ENCODE measurements at places on chromosomes 5 and 9.

DNA sequence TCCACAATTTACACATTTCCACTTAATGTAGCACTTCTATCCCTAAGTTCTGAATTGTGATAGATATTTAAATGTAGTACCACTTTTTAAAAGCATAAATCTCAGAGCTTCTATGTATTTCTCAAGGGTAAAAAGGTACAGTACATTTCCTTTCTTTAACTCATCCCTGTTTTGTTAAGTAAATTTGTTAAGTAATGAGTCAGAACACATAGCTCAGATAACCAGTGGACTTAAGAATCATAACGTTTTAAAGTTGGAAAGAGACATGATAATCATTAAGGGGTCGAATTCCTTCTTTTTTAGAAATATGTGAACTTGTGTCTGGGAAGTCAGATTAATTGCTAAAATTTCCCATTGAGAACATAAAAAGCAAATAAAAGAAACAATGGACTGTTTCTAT, 810.2 kb upstream of the NUDT12 start:
- DNase-seq = no peak

DNA sequence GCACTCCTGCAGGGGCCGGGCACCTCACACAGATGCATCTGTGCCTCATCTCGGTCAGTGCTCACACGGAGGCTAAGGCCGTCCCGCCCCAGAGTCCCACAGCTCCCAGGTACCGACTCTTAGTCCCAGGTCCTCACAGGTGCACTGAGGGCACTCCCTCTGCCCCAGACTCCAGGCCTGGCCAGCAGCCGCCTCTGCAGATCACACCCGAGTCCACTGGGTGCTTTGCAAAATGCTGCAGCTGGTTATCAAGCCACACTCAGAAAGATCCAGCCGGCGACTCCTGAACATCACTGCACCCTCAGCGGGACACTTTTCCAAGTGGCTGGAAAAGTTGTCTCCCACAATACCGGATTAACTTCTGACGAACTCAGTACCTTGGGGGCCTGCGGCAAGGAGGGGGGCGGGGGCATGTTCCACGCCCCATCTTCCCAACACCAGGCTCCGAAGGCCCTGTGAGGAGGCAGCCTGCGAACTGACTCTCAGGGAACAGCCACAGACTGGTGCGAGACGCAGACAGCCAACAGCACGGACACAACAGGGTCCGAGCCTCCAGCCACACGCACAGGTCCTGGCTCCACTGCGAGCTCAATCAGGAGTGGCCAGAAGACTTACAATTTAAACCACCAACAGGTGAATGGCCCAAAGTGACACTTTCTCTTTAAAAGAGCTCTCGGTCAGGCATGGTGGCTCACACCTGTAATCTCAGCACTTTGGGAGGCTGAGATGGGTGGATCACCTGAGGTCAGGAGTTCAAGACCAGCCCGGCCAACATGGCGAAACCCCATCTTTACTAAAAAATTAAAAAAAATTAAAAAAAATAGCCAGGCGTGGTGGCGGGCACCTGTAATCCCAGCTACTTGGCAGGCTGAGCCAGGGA, 4.0 kb downstream of the BRD3 start:
- no peak for DNase-seq

DNA sequence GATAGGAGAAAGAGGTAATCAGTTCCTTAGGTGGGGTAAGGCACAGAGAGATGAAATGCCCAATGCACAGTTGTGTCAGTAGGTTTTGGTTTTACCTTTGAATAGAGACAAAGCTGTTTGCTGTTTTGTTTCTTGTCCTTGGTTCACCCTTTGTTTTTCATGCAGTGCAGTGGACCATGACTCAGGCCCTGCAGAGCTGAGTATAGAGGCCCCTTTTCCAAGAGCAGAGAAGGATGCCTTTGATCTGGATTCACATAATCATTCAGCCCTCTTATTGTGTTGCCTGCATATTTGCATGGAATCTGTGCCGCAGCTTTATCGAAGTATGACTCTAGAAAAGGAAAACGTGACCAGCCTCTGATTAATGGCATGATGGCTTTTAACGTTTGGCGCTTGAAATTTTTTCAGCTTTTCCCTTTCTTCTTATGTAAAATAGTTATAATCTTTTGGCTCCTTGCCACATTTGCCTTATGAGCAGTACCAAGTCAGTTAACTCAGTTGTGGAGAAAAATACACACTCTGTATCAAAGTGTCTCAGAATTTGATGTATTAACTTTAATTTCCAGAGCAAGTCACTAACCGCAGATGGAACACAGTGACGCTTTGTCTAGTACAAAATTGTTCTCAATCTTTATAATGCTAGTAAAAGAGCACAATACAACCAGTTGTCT, 197.6 kb downstream of the KDM4C start:
- DNase-seq = no peak

GRCh38 chr9:101791938-101792337, 53.5 kb upstream of the GRIN3A start:
- DNase-seq = no peak

GRCh38 chr9:101689039-101689438, 49.4 kb downstream of the GRIN3A start:
- no peak for DNase-seq

DNA sequence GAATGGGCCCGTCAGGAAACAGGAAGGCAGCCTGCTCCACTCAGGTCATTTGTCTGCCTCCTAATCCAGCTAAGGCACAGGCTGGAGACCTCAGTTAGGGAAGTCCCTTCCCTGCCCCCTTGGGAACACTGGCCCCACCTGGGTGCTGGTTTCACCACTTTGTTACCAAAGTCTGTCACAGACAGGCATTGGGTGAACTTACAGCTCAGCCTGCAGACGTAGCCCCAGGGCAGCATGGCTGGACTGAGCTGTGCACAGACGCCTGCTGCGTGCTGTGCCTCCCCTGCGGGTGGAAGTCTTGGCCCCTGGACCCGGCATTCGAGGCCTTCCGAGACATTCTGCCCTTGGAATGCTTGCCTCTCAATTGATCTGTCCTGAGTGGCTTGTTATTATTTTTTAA, 48.9 kb downstream of the TENT4A start:
- DNase-seq = no peak
